Renal cortex interstitium (tissue), 15 donors: ENCODE measurements at places on chromosomes 2 and 18.
A peak's percentile ranks its signal among the peaks of the same experiment; 100 is the strongest.

DNA sequence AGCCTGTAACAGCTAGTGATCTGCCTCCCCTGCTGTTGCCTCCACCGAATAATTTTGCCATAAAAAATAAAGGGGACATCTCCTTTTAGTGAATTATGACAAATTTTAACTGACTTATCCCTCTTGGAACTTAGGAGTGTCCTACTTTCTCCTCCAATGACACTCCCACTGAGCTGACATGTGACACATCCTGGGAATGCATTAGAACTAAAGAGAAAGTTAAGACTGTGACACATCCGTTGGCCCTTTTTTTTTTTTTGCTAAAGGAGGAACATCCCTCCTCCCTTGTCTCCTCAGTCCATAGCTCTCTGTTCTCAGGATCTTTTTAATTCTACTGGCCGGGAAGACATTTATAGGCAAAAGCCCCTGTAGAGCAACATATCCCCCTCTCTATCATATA, 268.2 kb downstream of the NRXN1 start:
- no peak for DNase-seq

GRCh38 chr2:98656800-98657199, 48.4 kb downstream of the UNC50 start:
- DNase-seq: no peak

DNA sequence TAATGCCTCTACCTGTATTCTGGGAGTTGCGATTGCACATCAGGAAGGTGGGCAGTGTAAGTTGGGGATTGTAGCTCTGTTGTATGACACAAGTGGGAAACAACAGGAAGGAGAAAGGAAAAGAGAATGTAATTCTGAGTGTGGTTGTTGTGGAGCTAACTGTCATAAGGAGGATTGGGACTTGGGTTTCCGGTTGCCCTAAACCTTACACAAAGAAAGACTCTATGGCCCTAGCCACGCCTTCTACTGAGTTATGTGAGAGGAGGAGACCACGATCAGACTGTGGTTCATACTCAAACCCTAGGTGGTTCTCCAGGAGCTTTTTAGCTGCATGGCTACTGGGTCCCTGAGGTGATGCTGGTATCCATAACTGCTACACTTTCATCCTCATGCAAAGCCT, 86.5 kb downstream of the TANC1 start:
- DNase-seq: no peak

DNA sequence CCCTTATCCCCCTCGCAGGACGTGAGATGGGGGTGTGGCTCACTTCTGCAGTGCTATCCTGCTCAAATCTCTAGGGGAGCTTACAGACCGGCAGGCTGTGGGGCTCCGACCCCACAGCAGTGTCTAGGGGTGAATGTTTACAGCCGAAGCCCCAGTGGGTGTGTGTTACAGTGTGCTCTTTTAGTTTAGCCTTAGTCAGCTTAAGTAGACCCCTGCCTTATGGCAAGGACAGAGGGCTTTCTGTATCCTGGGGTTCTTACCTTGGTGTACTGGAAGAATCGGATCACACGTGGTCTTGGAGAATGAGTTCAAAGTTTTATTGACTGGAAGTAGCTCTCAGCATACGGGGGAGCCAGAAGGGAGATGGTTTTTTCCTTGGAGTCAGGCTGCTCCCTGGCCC, 348.2 kb upstream of the GYPC start:
- no peak for DNase-seq

- DNase-seq: no peak
These were observed 6.3 kb downstream of the SDC1 start for GRCh38 chr2:20218331-20219320.

GRCh38 chr2:180722551-180723239, 257.7 kb upstream of the UBE2E3 start:
- DNase-seq: no peak

- no peak for DNase-seq
These were observed 1632.8 kb upstream of the CELF4 start for GRCh38 chr18:39198376-39198775.

GRCh38 chr2:14552818-14553217, 79.7 kb upstream of the LRATD1 start:
- DNase-seq: no peak

GRCh38 chr2:42504364-42505230, 10.8 kb upstream of the KCNG3 start:
- DNase-seq: no peak

DNA sequence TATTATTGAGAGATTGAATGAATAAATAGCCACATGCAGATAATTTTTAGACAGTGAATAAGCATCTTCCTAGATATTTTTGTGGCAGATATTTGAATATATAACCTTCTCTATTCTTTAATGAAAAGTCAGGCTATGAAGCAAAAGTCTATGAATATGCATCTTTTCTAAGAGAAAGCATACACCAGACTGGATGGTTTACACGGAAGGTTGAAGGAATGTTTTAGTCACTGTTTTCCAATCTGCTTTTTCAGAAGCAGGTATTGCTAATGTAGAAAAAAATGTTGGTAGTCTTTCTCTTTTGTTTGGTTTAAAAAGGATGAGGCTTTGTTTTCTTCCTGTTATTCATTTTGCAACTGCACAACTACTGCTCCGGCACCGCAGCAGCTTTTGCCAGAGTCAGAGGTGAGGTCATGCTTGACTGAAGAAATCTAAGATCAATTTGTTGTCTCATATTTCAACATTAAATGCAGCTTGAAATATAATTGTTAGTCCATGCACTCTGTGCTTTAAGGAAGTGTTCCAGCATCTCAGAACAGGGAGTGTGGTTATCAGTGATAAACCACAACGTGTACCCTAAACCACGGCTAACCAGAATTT, 1540.8 kb upstream of the PIK3C3 start:
- DNase-seq: no peak

DNA sequence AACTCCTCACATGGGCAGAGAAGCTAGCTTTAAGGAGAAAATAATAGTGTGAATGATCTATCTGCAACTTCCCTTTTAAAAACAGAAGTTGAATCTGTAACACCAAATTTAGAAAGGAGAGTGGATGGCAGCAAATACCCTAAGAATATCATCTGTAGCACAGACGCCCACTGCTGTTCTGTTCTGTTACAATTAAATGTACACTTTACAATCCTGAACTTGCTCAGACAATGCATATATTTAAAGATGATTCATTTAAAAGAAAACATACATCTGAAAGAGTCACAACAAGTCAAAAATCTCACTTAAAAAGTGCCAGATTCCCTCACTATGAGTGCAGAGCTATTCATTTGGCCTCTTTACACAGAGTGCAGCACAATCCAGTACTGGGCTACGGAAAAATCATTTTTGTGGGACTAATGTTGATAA, 8.0 kb upstream of the SERTAD2 start:
- DNase-seq: no peak

GRCh38 chr2:95052307-95052706, 26.8 kb downstream of the MAL start:
- DNase-seq: peak; percentile 29

- DNase-seq: no peak
These were observed 553.3 kb upstream of the TNP1 start for GRCh38 chr2:217413193-217413592.

GRCh38 chr2:58157754-58158153, 83.4 kb downstream of the FANCL start:
- DNase-seq: no peak

GRCh38 chr2:12044857-12045256, 298.4 kb downstream of the LPIN1 start:
- DNase-seq: no peak
